T-cell (primary cell): ENCODE measurements at places on chromosomes 4 and X.

DNA sequence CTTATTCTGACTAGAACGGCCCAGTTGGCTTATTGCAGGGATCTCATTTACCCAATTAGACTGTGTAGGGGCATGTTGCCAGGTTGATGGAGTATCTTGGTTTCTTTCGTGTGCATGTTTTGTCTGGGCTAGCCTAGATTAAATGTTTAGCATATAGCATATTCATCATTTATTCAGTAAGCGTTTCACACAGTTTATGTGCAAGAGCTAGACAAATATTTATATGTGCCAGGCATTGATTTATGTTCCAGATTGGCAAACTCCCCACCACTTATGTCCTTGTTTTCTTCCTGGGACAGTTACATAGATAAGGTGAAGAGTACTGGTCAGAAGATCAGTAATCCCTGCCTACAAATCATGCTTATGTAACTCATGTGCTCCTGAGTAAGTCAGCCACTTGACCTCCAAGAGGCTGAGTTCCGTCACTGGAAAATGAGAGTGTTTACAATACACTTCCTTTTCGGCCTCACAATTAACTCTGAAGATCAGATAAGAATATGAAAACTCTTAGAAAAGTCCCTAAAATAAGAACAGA is 57.2 kb downstream of the RUFY3 start:
- no peak for DNase-seq

GRCh38 chr4:79298027-79298426 is 27.8 kb downstream of the NAA11 start:
- DNase-seq = no peak

DNA sequence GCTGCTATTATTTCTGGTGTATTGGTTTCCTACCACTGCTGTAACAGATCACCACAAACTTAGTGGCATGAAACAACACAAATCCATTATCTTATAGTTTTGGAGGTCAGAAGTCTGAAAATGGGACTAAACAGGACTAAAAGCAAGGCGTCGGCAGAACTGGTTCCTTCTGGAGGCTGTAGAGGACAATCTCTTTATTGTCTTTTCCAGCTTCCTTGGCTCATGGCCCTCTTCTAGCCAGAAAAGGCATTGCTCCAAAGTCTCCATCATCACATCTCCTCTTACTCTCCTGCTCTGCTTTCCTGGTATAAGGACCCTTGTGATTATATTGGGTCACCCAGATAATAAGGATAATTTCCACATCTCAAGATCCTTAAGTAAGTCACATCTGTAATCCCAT is 121.9 kb downstream of the CLCN4 start:
- DNase-seq = no peak

GRCh38 chrX:11530621-11531020 is 135.1 kb downstream of the ARHGAP6 start:
- DNase-seq = no peak

DNA sequence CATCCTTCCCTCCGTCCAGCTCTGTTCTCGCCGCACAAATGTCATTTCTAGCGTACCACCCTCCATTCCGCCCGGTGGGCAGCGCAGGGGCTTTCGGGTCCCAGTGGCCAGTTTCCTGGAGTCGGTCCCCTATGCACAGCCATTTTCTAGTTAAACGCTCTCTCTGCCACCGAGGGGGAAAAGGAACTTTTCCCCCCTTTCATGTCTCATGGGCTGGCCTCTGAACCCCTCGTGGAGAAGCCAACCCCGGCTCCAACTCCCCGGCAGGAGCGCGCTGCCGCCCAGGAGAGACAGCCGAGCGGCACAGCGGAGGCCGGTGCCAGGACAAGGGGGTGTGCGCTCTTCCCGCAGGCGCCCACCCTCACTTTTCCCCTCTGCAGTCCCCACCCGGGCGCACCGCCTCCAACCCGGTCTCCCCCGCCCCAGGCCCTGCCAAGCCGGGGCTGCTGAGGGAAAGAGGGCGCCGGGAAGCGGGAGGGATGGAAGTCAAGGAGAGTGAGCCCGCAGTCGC is 662 bp downstream of the APBB2 start:
- DNase-seq = no peak

DNA sequence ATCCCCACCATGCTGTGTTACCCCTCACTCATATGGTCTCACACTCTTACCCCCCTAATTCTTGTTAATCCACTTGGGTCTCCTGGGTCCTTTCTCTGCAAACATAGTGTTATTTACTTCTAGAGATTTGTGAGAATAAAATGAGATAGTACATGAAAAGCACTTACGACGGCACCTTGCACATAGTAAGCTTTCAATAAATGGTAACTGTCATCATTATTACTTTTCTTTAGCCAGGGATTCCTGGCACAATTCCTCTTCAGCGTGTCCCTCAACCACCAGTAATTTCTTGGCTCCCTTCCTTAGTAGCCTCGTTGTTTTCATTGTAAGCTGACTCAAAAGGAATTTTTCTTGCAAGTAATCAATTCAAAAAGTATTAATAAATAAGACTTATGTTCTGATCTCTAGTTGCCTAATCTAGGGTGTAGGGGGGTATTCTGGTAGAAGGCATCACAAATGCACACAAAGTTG is 30.1 kb upstream of the RBMX start:
- DNase-seq = no peak

GRCh38 chr4:19051831-19052230 is 1030.3 kb upstream of the LCORL start:
- no peak for DNase-seq

- DNase-seq = no peak
Observed at GRCh38 chrX:13748486-13748885, 13.9 kb downstream of the OFD1 start.

DNA sequence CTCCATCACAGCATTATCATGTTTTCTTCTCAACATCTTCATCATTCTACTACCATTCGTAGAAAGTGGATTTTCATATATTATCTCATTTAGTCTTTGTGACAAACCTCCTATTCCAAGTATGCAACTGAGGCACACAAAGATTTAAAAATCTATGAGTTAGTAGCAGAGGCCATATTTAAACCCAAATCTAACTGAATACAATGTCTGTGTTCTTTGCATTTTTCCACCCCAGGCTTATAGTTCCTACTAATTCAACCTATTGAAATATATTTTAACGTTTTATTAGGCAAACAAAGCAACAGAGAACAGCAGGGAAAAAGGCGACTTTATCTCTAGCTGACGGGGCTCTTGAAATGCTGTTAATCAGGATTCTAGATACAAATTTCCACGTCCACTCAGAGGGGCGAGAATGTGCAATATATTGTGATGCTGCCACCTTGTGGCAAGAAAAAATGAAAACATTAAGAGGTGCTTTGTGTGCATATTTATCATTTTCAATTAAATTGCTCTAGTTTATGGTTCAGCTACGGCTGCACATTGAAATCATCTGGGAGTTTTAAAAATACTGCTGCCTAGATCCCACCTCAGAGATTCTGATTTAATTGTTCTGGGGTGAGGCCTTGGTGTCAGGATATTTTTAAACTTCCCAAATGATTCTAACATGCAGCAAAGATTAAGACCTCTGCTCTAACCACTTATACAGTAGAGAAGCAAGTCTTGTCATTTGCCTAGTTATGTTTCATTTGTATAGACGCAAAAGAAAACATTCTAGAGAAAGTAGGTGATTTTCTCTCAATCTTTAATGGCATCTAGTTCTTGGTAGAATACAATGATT is 315.9 kb downstream of the MAPK10 start:
- DNase-seq = no peak

GRCh38 chr4:138393886-138394610 is 151.9 kb upstream of the SLC7A11 start:
- DNase-seq = no peak

GRCh38 chr4:16271411-16271810 is 45.1 kb upstream of the TAPT1 start:
- no peak for DNase-seq

GRCh38 chr4:105246712-105247111 is 100.0 kb downstream of the TET2 start:
- no peak for DNase-seq

DNA sequence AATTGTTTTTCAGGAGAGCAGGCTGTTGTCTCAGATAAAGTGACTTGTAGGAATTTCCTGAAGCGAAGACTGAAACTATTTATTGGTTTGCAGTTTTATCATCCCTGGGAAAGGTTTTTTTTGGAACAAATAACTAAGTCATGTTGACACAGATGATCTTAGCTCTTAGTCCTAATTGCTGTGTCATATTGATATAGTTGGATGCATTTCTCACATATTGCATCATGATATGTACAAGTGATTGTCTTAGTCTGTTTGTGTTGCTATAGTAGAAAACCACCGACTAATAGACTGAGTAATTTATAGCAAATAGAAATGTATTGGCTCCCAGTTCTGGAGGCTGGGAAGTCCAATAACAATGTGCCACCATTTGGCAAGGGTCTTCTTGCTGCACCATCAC is 397.5 kb upstream of the PPP1R2C start:
- DNase-seq = no peak

- DNase-seq = no peak
Observed at GRCh38 chr4:83585982-83586508, 50.1 kb downstream of the GPAT3 start.

GRCh38 chr4:153488006-153488891 is 22.1 kb downstream of the TMEM131L start:
- peak; percentile 78 for DNase-seq

GRCh38 chrX:1421433-1422134 is 29.7 kb upstream of the SLC25A6 start:
- DNase-seq = no peak

- no peak for DNase-seq
Observed at GRCh38 chrX:116824785-116825184, 362.0 kb upstream of the CT83 start.

DNA sequence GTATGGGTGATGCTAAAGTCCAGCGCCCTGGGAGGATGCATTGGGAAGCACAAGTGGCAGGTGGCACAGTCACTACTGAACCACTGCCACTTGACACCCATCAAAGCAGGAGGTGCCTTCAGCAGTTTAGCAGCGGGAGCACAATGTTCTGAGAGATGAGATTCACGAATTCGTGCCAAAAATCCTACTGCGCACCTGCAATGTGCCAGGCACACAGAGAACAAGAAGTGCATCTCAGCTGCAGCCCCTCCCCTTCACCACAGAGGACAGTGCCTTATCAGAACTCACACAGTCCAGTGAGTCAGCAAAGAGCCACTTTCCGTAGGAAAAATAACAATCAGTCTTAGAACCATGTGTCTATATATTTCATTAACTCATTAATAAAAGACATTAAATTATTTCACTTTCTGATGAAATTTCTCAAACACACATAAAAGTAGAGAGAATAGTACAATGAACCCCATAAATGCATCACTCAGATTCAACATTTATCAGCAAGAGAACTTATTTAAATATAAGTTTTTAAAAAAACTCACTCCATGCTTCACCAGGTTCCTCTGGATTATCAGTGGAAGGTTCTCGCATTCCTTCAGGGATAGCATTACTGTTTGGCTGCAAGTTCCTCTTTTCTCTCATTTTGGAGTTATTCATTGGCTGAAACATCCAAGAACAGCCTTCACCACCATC is 47.0 kb downstream of the BEND2 start:
- DNase-seq = no peak

DNA sequence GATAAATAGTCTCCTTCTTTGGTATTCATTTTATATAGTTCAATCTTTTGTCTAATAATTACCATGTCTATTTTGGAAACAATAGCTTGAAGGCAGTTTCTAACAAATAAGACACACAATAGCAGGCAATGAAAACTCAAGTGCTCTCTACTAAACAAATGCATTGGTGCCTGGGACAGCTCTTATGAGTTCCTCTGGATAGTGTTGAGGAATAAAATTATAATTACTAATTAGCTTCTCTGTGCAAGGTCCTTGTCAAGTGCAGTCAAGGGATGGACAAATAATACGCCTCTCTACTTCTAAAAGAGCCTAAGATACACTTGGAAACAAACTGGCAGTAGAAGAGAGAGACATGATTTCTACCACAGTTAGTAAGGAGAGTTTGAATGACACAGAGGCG is 229.0 kb upstream of the GLRA2 start:
- no peak for DNase-seq

DNA sequence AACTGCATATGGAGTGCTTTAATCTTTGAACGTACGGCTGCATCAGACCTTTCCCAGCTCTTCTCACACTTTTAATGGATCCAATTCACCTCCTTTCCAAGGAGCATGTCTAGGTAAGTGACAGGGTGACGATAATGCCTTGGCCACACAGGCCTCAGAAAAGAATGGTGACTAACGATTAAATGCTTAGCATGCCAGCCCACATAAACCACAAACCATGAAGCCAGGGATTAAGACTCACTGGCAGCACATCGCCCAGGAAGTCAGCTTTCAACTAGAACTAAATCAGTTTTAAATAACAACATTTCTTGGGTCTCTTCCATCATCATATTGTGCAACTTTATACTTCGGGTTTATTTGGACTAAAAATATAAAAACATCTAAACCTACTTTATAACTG is 28.7 kb downstream of the INPP4B start:
- no peak for DNase-seq

- DNase-seq = no peak
Observed at GRCh38 chr4:4216648-4217047, 10.1 kb downstream of the OTOP1 start.

DNA sequence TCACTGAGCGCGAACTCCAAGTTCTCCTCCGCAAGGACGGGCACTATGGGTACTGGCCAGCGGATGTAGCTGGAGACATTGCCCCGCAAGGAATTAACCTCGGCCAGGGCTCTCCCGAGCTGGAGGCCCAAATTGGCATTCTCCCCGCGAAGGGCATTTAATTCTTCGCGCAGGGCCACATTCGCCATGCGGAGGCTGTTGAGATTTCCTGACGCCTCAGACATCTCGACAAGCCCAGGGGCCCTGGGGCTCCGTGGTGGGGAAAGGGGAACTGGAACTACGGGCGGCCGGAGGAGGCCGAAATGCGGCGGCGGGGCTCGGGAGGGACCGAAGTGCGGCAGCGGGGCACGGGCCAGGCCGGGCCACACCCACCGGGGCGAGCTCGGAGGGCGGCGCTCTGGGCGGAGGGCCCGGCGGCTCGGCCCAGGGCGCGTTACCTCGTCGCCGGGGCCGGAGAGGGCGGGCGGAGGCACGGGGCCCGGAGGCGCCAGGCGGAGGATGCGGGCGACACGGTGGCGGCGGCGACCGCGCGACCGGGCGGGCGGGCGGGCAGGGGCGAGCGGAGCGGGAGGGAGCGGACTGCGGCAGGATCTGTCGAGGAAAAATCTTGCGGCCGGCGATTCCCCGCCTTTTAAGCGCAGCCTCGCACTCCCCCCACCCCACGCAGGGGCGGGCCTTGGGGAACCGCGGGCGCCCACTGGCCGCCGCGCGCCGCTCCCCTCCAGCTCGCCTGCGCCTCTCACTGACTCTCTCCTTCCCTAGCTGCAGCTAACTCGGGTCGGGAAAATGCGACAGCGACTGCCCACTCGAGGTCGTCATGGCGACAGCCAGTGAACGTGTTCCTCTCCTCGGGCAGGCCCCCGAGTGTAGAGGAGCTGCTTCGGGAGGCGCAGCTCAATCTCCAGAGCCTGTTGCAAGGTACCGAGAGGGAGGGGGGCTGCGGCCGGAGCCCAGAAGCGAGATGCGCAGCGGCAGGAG is at the start of gene RTL5:
RTL5 (minus strand) TSS at position 599 of the 978 bp plus-strand sequence.
- DNase-seq = no peak

DNA sequence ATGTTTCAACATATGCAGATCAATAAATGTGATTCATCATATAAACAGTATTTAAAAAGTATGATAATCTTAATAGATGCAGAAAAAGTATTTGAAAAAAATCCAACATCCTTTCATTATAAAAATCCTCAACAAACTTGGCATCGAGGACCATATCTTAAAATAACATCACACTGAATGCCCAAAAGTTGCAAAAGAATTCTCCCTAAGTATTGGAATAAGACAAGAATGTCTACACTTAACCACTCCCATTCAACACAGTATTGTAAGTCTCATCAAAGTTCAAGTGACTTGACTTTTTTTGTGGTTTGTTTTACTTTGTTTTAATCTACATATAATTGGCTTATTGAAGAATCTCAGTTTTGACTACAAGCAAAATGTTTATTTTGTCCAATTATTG is 779.0 kb upstream of the SLIT2 start:
- no peak for DNase-seq
